GM13976 (cell line): ENCODE measurements at places on chromosomes 7 and 10.

DNA sequence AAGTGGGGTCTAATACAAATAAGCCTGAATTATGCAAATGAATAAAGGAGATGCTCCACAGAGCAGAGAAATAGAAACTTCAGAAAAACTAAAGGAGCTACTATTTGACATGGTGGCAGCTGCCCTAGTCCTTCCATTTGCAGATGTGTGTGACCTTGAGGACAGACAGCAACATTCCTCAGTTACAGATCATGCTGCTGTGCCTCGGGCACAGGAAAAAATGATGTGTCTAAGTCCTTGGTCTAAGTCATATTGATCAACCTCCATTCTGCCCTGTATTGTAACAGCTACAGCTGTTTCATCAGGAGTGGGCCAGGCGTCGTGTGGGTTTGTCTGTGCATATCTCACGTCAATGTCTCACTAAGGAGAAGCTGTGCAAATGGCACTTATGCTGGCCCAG is 710.4 kb downstream of the TNS3 start:
- DNase-seq = no peak

GRCh38 chr7:95097291-95097690 is 189.9 kb downstream of the PPP1R9A start:
- DNase-seq = no peak

DNA sequence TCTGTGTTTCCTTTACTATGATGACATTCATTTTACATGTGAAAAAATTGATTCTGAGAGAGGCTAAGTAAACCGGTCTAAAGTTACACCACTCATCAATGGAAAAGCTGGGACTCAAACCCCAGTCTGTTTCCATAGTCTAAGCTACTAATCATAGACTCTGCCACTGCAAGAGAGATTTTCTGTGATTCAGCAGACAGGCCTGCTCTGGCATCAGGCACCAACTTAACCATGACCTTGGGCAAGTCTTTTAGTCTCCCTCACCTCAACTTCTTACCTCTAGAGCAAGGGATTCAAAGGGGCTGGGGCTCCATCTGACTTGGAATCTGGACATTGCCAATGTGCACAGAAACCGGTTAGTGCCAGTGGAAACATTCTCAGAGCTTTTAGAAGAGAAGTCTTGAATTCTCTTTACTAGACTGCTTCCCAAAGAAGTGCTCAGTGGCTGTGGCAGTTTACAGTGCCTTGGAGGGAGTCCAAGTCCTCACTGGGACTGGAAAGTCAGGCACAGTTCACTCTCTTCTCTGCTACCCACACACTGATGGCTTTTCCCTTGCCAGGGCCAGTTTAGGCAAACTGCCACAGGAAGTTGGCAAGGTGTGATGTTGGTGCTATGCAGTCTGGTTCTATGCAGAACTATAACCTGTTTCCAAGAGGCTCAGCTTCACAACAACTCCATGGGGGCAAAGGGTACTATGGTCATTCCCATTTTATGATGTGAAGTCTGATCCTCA is 4.5 kb upstream of the BLNK start:
- DNase-seq = no peak

DNA sequence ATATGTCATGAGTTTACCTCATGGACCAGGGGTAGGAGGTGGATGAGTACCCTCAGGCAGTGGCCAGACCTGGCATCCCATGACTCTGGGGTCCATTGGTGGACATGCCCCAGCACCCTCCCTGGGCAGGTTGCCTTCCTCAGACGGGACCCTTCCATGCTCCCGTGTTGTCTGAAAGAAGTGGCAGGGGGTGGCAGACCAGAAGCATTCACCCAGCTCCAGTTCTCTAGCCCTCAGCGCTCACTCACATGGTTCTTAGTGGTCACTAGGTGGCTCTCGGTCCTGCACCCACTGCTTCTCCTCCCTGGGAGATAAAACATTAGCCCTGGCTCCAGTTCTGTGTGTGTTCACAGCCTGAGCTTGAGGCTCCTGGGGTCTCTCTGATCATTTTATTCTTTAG is 6.0 kb downstream of the RBP3 start:
- no peak for DNase-seq

- no peak for DNase-seq
Measured at GRCh38 chr7:105246256-105246655, 142.5 kb downstream of the SRPK2 start.
